ENCODE measurements at places on chromosomes 4 and X.
A peak's percentile ranks its signal among the peaks of the same experiment; 100 is the strongest.

- DNase-seq = no peak
Observed at GRCh38 chr4:119506806-119507205, 121.8 kb downstream of the PDE5A start.

- peak; percentile 27 for DNase-seq
Observed at GRCh38 chrX:31251336-31251735, 179.5 kb upstream of the FTHL17 start.

DNA sequence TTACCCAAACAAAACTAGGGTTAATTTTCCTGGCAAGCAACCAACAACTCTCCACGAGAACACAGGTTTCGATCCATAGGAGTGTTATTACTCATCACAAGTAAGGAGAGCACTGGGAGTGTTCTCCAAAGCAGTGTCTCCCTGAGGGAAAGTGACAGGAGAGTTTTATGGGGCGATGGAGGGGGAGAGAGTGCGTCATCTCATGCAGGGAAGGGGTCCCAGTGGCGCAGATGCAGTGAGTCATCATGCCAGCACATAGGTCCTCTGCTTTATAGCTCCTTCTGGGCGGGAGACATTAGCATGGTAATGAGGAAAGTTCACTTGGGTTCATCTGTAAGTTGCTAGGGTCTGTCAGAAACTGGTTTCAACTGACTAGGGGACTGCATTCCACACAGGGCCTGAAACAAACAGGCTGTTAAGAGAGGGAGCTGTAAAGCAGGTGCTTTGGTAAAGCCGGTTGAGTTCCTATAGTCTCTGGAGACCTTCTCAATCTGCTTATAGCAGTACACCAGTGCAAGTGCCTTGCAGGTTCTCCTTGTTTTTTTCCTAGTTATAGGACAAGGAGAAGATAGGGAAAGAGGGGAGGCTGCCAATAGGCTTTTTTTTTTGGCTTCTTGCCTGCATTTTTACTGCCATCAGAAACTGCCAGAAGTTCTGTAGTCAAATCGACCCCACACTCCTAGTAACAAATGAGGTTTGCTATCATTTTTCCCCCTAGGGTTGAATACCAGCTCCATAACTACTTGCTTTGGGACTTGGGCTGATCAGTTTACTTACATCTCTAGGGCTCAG, 12.8 kb upstream of the BOD1L1 start:
- peak; percentile 38 for DNase-seq

GRCh38 chr4:169985881-169986280, 40.3 kb downstream of the MFAP3L start:
- DNase-seq = no peak

- DNase-seq = no peak
Observed at GRCh38 chr4:40446839-40447238, 111.7 kb downstream of the CHRNA9 start.

Data from AG10803 (cell line).